Activated CD4-positive, alpha-beta T cell treated with anti-CD3 and anti-CD28 coated beads for 48 hours (primary cell): ENCODE measurements at places on chromosomes 13 and 19.

GRCh38 chr19:6730941-6731670 is 6.3 kb downstream of the GPR108 start:
- no peak for DNase-seq

- no peak for DNase-seq
Observed at GRCh38 chr19:15213715-15214381, 13.1 kb upstream of the NOTCH3 start.

DNA sequence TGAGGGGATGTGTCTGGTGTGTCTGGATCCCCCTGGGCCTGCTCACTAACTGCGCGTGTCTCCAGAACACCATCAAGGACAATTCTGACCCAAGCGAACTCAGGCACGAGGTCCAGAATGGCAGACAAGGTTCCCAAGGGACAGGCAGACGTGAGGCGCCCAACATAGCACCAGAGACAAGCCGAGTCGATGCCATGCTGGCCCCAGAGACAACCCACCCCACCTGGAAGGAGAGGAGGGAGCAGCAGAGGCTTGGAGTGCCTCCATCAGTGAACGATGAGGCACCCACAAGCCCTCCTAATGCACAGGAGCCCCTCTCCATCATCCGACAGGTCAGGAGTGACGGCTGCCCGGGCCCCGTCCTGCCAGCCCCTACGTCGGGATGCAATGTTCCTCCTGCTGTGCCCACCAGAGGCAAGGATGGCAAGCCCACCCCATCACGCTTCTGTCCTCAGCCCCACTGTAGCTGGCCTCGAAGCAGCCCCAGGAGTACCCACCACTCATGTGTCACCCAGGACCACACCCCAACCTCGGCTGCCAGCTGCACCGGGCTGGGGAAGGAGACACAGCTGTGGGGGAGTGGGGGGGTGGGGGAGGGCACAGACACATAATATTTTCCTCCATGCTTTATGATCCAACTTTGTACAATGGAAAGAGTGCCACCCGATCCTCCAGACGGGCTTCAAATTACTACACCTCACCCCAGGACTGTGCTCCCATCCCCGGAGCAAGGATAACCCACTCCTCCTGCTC is 11.8 kb downstream of the AP3D1 start:
- no peak for DNase-seq

GRCh38 chr13:106690779-106691178 is 122.8 kb upstream of the ARGLU1 start:
- no peak for DNase-seq

GRCh38 chr13:35554972-35555623 is 78.6 kb upstream of the MAB21L1 start:
- DNase-seq: no peak

DNA sequence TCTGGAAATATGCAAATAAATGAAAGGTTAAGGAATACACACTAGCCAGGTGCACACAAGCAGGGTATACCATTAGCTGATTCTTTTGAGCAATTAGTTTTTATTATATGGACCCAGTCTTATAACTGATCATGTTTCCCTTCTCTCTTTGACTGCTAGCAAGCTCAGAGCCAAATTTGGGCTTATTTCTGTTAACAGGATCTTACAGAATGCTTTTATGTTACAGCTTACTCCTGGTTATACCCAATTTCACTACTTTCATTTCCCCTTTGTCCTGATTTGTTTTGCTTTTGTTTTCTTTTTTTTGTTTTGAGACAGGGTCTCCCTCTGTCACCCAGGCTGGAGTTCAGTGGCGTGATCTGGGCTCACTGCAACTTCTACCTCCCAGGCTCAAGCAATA is 12.9 kb upstream of the TPT1 start:
- no peak for DNase-seq

- no peak for DNase-seq
Observed at GRCh38 chr19:55486043-55486970, 1.3 kb downstream of the NAT14 start.

- no peak for DNase-seq
Observed at GRCh38 chr13:45413826-45414307, 4.3 kb downstream of the SLC25A30 start.

- no peak for DNase-seq
Observed at GRCh38 chr13:36357692-36358091, 11.5 kb upstream of the SPART start.

DNA sequence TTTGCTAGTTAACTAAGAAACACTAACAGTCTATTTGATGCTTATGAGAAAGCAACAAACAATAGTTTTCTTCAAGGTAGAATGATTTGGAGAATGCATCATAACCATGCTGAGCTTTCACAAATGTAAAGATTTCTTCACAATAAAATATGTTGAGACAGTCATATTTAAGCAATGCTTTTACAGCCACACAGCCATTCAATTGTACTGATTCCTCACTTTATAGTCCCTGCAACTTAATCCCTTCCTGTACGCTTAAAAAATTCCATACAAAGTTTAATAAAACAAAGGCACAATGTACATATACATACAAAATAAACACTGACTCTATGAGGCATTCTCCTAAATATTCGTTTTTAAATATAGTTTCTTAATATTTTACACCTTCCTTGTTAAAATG is 4.7 kb upstream of the ACOD1 start:
- DNase-seq: no peak

- no peak for DNase-seq
Observed at GRCh38 chr13:113915786-113916329, 52.0 kb upstream of the GAS6 start.

DNA sequence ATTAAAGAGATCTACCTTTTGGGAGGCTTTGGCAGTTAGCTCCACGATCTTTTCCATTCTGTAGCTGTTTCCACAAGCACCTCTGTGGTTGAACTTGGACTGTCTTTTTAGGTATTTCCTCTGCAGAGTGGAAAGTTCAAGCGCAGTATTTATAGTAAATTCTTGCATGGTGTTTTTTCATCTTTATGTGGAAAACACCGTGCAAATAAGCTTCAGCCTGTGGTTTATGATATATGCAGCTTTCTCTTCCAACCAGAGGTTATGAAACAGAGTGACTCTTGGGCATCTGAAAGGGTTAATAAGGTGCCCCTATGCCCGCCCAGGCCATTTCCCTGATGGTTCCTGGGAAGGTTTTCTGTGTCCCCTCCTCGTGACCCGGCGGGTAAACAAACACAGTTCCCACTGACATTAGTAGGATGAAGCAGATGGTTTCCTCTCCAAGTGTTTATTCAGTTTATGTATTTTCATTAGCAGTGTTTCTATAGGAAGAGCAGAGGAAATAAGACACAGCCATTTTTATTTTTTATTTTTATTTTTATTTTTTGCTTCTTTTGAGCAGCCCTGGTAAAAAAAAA is 39.7 kb upstream of the RNF113B start:
- no peak for DNase-seq
